IMR-90 (cell line): ENCODE measurements at places on chromosomes 16 and 17. TPM values are rescaled to one million over a fixed set of nuclear protein-coding genes. Genes with fewer than 3 reads are reported as not detected.
A peak's percentile ranks its signal among the peaks of the same experiment; 100 is the strongest.

GRCh38 chr16:3863587-3863986 lies 16.9 kb downstream of the CREBBP start:
- no peak overlapping the region for H3K27ac ChIP-seq
- no peak for DNase-seq
- H3K27me3 ChIP-seq, result no peaks in the 10 kb centered on the region

DNA sequence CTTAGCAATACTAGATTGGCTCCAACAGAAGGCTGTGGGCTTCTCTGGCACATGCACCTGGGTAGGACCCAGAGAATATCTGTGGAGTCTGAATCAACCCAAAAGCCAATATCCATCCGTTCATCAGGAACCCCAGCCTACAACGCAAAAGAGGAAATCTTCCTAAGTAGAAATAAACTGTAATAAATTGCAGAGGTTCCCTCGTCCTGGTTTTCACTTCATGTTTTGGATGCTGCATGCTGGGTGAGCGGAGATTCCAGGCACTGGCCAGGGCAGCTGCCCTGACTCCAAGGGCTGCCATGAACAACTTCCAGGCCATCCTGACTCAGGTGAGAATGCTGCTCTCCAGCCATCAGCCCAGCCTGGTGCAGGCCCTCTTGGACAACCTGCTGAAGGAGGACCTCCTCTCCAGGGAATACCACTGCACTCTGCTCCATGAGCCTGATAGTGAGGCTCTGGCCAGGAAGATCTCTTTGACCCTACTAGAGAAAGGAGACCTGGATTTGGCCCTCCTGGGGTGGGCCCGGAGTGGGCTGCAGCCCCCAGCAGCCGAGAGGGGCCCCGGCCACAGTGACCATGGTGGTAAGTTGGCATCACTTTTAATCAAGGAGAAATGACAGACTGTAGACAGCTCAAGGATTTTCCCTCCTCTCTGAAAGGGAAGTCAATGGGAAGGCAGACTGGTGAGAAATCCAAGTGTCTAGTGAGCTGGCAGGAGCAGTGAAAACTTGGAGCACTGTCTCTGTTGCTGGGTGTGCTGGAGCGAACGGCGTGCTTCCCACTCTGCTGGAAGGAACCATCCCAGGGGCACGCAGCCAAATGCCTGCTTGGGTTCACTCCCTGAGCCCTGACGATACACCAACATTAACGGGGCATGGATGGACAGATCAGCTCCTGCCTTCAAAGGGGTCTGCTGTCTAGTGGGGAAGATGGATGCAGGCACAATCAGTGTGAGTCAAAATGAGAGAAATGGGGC lies 10.7 kb upstream of the CIITA start:
- H3K27me3 ChIP-seq, result peaks cover 4% of the 10 kb centered on the region
- H3K4me1 ChIP-seq, result peaks cover 1% of the 10 kb centered on the region; the same call in 1 of the 2 replicates
- DNase-seq, result no peak
- H3K27ac ChIP-seq, result no peak overlapping the region
- H3K36me3 ChIP-seq, result no peaks in the 10 kb centered on the region

DNA sequence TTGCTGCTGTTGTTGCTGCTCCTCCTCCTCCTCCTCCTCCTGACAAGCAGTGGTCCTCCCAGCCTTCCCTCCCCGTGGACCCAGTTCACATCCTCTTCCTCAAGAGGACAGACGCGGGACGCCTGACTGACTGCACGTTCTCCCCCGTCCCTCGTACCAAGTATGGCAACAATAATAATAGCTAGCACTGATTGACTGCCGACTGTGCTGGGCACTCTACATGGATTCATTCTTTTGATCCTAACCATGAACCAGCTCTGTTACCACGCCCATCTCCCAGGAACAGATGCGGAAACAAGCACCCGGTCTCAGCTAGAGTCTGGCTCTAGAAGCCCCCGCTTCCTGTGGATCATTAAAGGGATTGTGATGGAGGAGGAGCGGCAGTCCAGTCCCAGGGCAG lies 78.0 kb downstream of the GNAO1 start:
- no peak overlapping the region for H3K4me3 ChIP-seq
- H3K4me1 ChIP-seq, result peaks cover 11% of the 10 kb centered on the region
- H3K27me3 ChIP-seq, result no peaks in the 10 kb centered on the region
- H3K36me3 ChIP-seq, result no peaks in the 10 kb centered on the region
- H3K27ac ChIP-seq, result peak overlapping the region; percentile 19; the same call in 1 of the 2 replicates
- DNase-seq, result no peak

- H3K4me1 ChIP-seq, result no peaks in the 10 kb centered on the region
- H3K36me3 ChIP-seq, result no peaks in the 10 kb centered on the region
- H3K4me3 ChIP-seq, result no peak overlapping the region
- no peak for DNase-seq
These were observed 6.6 kb upstream of the CNGB1 start for GRCh38 chr16:57977418-57978069.

- no peaks in the 10 kb centered on the region for H3K36me3 ChIP-seq
- H3K4me3 ChIP-seq, result no peak overlapping the region
- H3K27ac ChIP-seq, result no peak overlapping the region
- no peak for DNase-seq
These were observed 879.7 kb upstream of the EEF2KMT start for GRCh38 chr16:5977329-5977728.

DNA sequence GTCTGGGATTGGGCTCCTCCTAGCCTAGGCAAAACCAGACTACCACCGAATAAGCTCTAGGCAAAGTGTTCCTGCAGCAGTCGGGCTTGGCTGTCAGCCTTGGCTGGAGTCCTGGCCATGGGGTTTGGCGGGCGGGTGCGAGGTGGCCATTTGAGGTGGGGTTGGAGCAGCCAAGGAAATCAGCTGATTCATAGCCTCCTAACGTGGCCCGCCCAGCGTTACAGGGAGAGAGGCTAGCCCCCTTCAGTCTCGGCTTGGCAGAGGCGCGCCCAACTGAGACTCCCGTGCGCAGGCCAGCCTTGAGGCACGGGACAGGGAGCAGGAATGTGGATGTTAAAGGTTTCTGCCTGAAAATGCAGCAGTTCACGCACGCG lies 1.9 kb downstream of the PMP22 start:
- peak; percentile 73 for DNase-seq
- peaks cover 5% of the 10 kb centered on the region; the same call in 1 of the 2 replicates for H3K4me1 ChIP-seq

- DNase-seq, result no peak
- H3K27ac ChIP-seq, result peak overlapping the region; percentile 57
- H3K27me3 ChIP-seq, result no peaks in the 10 kb centered on the region
- H3K4me3 ChIP-seq, result peak overlapping the region; percentile 93; the same call in 1 of the 2 replicates
These were observed 1.6 kb downstream of the ITGA3 start for GRCh38 chr17:50057521-50057991.

DNA sequence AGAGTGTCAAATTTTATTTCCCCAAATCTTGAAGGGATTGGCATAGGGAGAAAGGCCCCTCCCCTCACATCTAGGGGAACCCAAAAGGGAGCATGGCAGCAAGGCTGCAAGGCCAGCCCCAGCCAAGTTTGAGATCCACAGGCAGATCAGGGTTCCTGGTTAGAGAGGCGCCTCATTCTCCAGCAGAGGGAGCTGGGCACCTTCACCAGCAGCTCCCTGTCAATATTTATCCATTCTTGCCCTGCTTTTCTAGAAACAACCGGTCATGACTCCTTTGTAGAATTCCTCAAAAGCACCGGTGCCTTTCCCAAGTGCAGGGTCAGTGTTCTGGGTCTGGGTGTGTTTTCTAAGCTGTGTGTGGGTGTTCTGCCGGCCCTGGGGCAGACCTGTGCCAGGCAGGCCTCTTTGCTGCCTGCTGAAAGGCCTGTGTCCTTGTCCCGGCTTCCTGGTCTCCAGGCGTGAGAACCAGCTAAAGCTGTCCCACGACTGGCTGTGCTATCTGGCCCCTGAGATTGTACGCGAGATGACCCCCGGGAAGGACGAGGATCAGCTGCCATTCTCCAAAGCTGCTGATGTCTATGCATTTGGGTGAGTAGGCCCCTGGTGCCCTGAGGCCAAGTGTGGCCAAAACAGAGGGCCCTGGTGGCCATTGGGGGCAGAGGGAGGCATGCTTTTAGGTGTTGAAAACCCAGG lies 21.2 kb upstream of the LGALS9 start:
- H3K36me3 ChIP-seq, result peaks cover 85% of the 10 kb centered on the region
- H3K27me3 ChIP-seq, result no peaks in the 10 kb centered on the region
- H3K27ac ChIP-seq, result no peak overlapping the region
- peaks cover 8% of the 10 kb centered on the region; the same call in 1 of the 2 replicates for H3K4me1 ChIP-seq
- DNase-seq, result peak; percentile 27

DNA sequence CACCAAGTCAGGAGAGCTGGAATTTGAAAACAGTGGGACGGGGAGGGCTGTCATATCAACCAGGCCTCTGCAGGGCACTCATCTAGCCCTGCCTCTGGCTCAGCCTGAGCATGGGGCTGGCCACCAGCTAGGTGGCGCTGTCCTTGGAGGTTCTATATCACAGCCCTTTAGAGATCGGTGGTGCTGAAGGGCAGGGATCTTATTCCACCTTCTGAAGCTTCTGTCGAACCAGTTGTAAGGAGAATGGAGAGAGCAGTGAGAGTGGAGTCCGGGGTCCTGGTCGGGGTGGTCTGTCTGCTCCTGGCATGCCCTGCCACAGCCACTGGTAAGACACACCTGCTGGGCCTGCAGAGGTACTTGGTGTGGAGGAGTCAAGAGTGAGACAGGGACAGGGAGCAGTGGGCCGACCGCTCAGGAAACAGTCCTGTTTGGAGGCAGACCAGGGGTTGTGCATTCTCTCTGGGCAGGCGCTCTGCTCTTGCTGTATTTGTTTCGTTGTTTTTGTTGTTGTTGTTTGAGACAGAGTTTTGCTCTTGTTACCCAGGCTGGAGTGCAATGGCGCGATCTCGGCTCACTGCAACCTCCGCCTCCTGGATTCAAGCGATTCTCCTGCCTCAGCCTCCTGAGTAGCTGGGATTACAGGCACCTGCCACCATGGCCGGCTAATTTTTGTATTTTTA lies at the start of gene CES3:
CES3 (plus strand) TSS at position 202 of the 680 bp plus-strand sequence; CDS start at position 244, 42 bp downstream.
- no peak within 1 kb of the TSS for H3K4me3 ChIP-seq
- H3K36me3 ChIP-seq, result no peaks in the 10 kb centered on the region
- H3K27ac ChIP-seq, result no peak within 1 kb of the TSS
- peaks cover 36% of the 10 kb centered on the region for H3K27me3 ChIP-seq
- H3K4me1 ChIP-seq, result no peaks in the 10 kb centered on the region

DNA sequence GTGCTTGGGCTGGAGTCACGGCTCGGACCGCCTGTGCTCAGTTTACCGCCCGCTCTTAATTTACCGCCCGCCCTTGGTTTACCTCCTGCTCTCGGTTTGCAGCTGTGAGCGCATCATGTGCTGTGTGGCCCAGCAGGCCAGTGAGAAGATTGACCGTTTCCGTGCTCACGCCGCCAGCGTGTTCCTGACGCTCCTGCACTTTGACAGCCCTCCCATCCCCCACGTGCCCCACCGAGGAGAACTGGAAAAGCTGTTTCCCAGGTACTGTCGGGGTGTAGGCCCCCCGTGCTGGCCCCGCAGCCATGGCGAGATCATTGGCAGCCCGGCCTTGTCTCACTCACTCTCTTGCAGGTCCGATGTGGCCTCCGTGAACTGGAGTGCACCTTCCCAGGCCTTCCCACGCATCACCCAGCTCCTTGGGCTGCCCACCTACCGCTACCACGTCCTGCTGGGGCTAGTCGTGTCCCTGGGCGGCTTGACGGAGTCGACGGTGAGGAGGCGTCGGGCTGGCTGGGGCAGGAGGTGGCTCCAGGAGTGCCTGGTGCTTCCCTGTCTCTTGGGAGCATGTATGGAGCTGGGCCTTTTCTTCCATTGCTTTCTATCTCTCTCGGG lies 89.3 kb upstream of the ZNF750 start:
- H3K4me1 ChIP-seq, result peaks cover 8% of the 10 kb centered on the region
- H3K27ac ChIP-seq, result no peak overlapping the region

GRCh38 chr16:67104845-67105244 lies 4.9 kb upstream of the PHAF1 start:
- H3K4me1 ChIP-seq, result peaks cover 10% of the 10 kb centered on the region
- H3K36me3 ChIP-seq, result no peaks in the 10 kb centered on the region
- H3K4me3 ChIP-seq, result no peak overlapping the region
- no peak for DNase-seq
- no peak overlapping the region for H3K27ac ChIP-seq

GRCh38 chr17:40063901-40064531 lies 1.3 kb downstream of the THRA start:
- no peaks in the 10 kb centered on the region for H3K36me3 ChIP-seq
- H3K4me1 ChIP-seq, result peaks cover 29% of the 10 kb centered on the region

GRCh38 chr16:26658486-26658885 lies 408.2 kb upstream of the C16orf82 start:
- H3K36me3 ChIP-seq, result no peaks in the 10 kb centered on the region
- no peaks in the 10 kb centered on the region for H3K4me1 ChIP-seq
- no peak overlapping the region for H3K27ac ChIP-seq
- DNase-seq, result no peak

DNA sequence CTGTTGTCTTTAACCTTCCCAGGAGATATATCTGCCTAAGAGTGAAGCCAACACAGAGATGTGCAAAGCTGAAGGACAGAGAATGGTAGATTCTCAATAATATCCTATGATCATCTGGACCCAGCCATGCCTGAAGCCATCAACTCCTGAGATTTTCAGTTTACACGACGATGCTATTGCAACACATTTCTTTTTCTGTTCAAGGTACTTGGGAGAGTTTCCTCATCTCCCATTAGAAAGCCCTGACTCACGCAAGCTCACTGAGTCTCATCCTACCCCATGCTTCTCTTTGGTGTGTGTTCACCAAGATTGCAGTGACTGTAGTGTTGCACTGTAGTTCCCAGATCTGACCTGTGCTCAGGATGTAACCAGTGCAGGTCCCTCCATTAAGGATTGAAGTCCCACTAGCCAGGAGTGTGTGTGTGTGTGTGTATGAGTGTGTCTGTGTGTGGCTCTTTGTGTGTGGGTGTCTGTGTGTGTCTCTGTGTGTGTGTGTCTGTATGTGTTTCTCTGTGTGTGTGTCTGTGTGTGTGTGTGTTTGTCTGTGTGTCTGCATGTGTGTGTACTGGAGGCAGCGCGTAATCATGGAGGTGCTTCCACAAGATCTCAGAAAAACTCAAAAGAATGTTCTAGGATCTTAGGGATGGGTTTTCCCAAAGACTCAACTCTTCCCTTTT lies 15.5 kb downstream of the CES1 start:
- H3K4me1 ChIP-seq, result no peaks in the 10 kb centered on the region
- no peak for DNase-seq
- H3K36me3 ChIP-seq, result no peaks in the 10 kb centered on the region
- H3K27ac ChIP-seq, result no peak overlapping the region
- H3K27me3 ChIP-seq, result no peaks in the 10 kb centered on the region

GRCh38 chr16:47553853-47554564 lies 92.9 kb downstream of the PHKB start:
- H3K27ac ChIP-seq, result no peak overlapping the region
- peaks cover 4% of the 10 kb centered on the region for H3K36me3 ChIP-seq
- no peak overlapping the region for H3K4me3 ChIP-seq
- no peak for DNase-seq

GNG13 gene
- not detected in 2 replicates for total RNA-seq

KRT16 gene
- not detected in 2 replicates for total RNA-seq

CTRB2 gene
- not detected in 2 replicates for total RNA-seq

NFAT5 gene
- 16.9 and 20.1 TPM in 2 replicates for total RNA-seq

NOS2 gene
- under 0.01 TPM in 1 of 2 replicates, not detected in the other for total RNA-seq

SNX20 gene
- total RNA-seq, result not detected in 2 replicates

ABCC12 gene
- under 0.01 TPM in 2 replicates for total RNA-seq

FNDC8 gene
- total RNA-seq, result not detected in 2 replicates
